GM12891 (cell line): ENCODE measurements at places on chromosomes 5 and 9.
A peak's percentile ranks its signal among the peaks of the same experiment; 100 is the strongest.

- DNase-seq = no peak
Measured at GRCh38 chr9:122546196-122546595, 6.7 kb upstream of the OR1N2 start.

GRCh38 chr5:170860415-170860814 lies 1.4 kb upstream of the RANBP17 start:
- no peak for DNase-seq

DNA sequence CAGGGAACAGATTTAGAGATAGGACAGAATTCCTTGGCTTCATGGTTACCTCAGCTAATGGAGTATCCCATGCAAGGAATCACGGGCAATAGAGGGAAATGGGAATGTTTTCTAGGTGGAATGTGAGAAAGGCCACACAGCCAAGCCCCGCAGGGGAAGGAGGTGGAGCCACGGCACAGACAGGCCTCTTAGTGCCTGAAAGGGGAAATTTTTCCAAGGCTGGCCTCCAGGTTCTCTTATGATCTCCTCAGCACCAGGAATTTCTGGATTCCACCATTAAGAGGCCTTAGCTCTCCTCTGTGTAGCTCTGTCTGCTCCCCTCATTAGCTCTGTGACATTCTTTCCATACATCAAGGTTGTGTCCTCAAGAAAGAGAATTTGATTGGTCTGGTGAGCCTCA lies 124.7 kb downstream of the GALNT10 start:
- no peak for DNase-seq

DNA sequence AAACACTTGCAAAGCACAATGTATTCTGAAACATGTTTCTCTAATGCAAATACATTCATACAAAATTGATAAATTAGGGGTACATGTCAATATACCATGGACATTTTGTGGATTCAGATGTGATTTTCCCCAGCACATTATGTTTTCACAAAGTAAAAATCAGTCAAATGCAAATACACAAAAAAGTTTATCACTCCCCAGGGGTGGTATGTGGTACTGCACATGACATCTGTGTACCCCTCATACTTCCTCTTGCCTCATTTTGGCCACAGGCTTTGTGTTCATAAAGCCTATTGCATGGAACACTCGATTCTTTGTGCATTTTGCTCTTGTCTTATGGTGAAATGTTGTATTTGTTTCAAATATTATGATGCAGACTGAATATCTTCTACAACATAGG lies 116.8 kb upstream of the PDE4D start:
- no peak for DNase-seq

DNA sequence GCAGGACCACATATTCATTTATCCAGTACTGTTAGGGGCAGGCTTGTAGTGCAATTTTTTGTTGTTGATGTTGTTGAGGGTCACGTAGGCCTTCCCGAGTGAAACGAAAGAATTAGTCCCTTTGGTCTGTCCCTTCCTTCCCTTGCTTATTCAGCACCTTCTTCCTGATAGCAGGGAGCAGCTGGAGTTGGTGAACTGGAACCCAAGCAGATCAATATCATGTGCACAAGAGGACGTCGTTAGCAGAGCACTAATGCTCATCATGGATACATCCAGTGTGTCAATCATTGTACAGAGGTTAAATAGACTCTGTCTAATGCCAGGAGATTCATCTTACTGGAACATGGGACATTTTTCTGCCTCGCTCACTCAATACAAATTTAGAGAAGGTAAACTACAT lies 33.0 kb upstream of the MAP1B start:
- no peak for DNase-seq

DNA sequence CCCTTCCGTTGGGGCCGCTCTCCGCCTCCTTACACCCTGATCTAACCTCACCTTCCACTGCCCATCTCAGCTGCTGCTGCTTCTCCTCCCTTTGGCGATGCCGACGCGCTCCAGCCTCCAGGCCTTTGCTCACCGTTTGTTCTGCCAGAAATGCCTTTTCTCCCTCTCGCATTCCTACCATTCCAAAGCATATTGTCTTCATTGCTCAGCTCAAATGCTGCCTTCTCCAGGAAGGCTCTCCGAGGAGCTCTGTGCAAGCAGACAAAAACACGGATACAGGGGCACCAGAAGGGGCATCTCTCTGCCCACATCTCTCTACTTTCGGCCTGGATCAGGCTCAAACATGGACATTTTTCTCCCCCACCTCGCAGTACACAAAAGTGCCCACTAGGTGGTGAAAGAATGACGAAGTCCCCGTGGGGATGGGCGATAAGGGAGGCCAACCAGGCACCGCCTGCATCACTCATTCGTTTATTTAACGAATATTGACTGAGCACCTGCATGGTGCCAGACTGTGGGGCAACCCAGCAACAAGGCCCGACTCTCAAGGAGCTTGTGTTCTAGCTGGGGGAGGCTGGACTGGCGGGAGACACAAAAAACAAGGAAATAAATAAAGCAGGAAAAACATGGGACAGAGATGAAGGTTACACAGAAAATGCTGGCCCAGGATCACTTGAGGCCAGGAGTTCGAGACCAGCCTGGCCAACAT lies 7.3 kb upstream of the GRHPR start:
- no peak for DNase-seq

- DNase-seq = no peak
Measured at GRCh38 chr5:138440159-138441073, 1.6 kb downstream of the REEP2 start.

DNA sequence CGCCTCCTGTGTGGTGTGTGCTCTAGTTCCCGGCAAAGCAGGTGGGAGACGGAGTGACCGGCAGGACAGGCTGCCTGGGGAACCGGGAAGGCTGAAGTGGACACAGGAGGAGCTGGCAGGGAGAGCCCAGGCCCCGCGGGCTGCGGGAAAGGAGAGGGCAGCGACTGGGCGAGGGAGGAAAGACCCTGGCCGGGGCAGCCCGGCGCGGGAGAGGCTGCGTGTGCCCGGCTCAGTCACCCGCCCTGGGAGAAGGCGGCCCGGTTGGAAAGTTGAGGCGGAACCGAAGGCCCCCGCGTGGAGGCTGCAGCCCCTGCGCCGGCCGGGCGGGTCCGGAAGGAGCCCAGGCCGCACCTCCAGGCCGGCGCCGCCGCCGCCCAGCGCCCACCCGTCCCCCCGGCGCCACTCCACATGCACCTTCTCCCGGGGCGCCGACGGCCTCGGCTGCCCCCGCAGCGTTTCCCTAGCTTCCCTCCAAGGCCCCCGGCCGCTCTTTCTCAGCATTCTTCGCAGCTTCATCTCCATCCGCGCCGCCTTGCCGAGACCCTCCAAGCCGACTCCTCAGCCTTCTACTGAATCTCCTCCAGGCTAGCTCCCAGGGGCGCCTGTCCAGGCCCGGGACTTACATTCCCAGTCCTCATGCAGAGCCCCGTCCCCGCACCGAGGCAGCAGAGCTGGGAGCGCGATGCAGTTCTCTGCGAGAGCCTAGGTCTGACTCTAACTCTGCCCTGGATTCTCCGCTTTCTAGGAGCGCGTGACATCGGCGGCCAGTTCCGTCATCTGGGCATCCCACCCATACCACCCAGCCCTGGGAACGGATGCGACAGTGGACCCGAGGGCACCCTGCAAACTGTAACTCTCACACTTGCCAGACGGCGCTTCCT lies 152.0 kb downstream of the ERCC6L2 start:
- DNase-seq = no peak

DNA sequence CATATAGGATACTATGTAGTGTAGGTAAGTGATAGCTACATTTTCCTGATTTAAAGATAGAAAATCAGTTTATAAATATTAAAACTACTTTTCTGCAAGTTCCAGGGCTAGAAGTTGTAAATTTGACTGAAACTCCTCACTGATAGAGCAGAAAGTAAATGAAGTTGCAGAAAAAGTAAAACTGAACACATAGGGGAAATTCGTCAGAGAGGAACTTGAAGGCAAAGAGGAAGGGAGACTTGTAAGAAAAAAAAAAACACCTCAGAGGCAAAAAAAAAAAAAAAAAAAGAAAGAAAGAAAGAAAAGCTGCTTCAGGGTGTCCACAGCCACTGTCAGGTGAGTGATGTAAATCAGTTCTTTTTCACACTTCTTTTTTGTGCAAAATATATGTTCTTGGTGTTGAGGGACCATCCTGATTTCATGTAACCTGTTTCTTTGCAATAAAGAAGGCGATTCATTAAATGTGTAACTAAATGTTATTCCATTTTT lies 336.2 kb upstream of the ZNF462 start:
- DNase-seq = no peak

DNA sequence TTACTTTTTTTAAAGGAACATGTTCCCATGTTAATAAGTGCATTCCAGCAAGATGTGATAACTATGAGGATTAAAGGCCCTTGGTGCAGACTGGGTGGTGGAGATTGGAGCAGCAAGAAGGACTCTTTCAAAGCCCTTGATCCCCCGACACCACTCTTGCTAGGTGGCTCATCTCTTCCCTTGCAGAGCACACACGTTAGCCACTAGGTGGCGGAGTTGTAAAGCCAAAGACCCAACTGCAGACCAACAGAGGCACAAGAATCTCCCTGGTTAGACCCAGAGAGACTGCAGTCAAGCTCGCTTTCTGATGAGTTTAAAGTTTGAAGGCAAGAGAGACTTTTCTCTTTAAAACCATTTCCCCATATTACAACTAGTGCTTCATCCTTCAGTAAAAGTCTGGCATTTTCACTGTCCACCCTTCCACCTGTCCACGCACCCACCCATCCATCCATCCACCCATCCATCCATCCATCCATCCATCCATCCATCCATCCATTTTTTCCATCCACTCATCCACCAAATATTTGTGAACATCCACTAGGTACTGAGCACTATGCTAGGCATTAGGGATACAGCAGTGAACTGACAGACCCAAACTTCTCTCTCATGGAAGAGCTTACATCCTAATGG lies 226.9 kb downstream of the MSX2 start:
- peak; percentile 63 for DNase-seq

GRCh38 chr9:133359399-133360175 lies 3.2 kb downstream of the SURF2 start:
- DNase-seq = no peak

DNA sequence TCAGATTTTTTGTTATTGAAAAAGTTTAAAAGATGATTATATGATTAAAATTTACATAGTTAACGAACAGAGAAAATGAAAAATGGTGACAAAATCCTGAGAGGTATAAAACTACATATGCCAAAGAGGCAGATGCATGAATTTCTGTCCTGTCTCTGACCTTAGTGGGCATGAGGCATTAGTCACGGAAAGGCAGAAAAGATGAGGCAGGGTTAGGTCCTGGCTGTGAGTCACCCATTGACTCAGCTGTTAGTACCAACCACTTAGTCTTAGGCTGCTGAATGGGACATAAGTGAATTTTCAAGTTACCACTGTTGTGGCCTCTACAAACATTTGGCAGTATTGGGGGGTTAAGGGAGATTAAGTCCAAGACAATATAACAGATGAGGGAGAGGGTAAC lies 33.1 kb downstream of the RASA1 start:
- DNase-seq = no peak

GRCh38 chr5:61603211-61603908 lies 271.3 kb downstream of the ZSWIM6 start:
- DNase-seq = no peak

DNA sequence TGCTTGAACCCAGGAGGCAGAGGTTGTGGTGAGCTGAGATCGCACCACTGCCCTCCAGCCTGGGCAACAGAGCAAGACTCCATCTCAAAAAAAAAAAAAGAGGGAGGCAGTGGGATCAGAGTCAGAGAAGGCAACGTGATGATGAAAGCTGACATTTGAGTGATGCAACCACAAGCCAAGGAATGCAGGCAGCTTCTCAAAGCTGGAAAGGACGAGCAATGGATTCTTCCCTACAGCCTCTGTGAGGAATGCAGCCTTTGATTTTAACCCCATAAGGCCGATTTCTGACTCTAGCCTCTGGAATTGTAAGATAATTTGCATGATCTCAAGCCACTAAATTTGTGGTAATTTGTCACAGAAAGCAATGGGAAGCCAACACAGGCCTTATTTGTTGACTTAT lies 9.8 kb downstream of the TGFBI start:
- no peak for DNase-seq

DNA sequence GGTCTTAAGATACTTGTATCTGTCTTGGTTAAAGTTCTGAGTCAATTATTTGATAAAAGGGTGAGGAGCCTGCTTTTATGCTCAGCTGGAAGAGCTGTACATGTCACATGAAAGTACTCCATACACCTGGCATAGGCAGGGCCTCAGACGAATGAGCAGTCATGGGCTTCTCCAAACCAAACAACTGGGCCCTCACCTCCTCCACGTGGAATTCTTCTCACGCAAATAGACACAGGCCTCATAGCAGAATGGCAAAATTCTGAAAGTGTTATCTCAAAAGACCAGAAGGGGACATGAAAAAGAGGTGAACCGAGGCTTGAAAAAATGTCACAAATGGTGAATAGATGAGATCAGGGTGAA lies 48.6 kb downstream of the FAM240B start:
- DNase-seq = no peak

DNA sequence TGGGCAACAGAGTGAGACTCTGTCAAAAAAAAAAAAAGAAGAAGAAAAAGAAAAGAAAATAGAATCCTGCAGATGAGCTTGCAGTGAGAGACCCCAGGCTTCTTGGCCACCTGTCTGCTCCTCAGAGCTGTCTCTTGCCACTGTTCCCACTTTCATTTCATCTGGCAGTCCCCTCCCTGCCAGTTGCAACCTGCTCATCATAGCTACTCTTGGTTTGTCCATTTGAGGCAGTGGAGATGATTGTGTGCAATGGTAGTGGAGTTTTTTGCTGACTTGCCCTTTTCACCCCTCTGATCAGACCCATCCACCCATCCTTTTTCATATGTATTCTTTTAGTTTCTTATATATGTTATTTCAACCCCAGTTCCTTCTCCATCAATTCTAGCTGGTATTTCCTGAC lies 28.7 kb downstream of the ANKRD33B start:
- no peak for DNase-seq

GRCh38 chr9:70093944-70094343 lies 50.3 kb downstream of the MAMDC2 start:
- DNase-seq = no peak

- no peak for DNase-seq
Measured at GRCh38 chr5:179860301-179860700, 1.7 kb upstream of the MRNIP start.

DNA sequence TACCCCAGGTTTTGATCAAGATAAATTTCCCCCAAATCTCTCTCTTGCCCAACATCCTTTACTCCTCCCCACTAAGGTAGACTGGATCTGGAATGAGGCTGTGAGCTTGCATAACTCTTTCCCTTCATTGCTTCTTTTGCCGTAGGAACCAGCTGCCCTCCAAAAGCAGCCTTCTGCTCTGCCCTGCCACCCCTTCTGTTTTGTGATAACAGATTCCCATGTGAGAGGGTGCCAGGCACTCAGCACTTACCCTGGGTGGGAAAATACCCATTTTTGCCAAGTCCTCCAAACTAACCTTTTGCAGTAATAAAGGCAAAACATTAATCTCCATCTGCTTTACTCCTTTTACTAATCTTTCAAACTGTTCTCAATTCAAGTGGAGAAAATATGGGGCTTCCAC lies 182.6 kb downstream of the ASTN2 start:
- DNase-seq = no peak

- no peak for DNase-seq
Measured at GRCh38 chr5:144451187-144451973, 280.7 kb downstream of the KCTD16 start.
